ENCODE measurements at places on chromosomes 5 and 9. TPM values are rescaled to one million over a fixed set of nuclear protein-coding genes. Genes with fewer than 3 reads are reported as not detected.

S1PR3 gene
- 9.6 TPM for total RNA-seq

HTR1A gene
- 8.4 TPM for total RNA-seq

FBP2 gene
- not detected for total RNA-seq

PCDHGA9 gene
- 12.8 TPM for total RNA-seq

PCDHA13 gene
- 24.3 TPM for total RNA-seq

PCDHGC4 gene
- total RNA-seq = 87.3 TPM

C6 gene
- not detected for total RNA-seq

TENT4A gene
- 15.7 TPM for total RNA-seq

LCN1 gene
- not detected for total RNA-seq

All from temporal lobe (tissue), 4 donors.